ENCODE measurements at places on chromosomes 5 and 9. TPM values are rescaled to one million over a fixed set of nuclear protein-coding genes. Genes with fewer than 3 reads are reported as not detected.

IFNA2 gene
- not detected for total RNA-seq

CKMT2 gene
- not detected for total RNA-seq

SLCO6A1 gene
- total RNA-seq: not detected

PCDHB2 gene
- total RNA-seq: 11.2 TPM

IRX1 gene
- total RNA-seq: 4.2 TPM

ANKRD20A1 gene
- 1.2 TPM for total RNA-seq

SLC45A2 gene
- total RNA-seq: 0.49 TPM

Data from A375 (cell line).